ENCODE measurements at places on chromosomes 5 and 9.

GRCh38 chr5:60323596-60323995, 376.4 kb downstream of the DEPDC1B start:
- DNase-seq = no peak

GRCh38 chr9:97570899-97571298, 62.3 kb downstream of the TSTD2 start:
- no peak for DNase-seq

GRCh38 chr5:36252722-36253365, 11.1 kb upstream of the NADK2 start:
- DNase-seq = no peak

DNA sequence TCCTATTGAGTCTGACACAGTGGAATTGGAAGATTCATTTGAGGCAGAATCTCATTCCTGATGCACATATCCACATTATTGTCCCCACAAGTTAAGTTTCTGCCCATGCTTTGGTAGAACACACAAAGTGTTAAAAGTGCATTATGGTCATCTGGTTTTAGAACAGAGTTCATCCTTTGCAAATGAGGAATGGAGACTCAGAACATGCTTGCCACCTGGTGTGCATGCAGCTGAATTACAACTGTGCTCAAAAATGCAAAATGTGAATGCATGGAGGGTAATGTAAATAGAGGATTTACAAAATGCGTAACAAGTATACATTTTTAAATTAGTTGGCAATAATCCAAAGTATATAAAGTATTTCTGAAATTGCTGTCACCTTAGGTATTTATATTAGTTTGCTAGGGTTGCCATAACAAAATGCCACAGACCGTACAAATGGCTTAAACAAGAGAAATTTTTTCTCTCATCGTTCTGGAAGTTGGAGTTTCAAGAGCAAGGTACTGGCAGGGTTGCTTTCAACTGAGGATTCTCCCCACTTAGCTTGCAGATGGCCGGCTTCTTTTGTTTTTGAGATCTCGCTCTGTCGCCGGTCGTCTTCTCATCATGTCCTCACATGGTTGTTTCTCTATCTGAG, 671.1 kb downstream of the TAF11L14 start:
- no peak for DNase-seq

DNA sequence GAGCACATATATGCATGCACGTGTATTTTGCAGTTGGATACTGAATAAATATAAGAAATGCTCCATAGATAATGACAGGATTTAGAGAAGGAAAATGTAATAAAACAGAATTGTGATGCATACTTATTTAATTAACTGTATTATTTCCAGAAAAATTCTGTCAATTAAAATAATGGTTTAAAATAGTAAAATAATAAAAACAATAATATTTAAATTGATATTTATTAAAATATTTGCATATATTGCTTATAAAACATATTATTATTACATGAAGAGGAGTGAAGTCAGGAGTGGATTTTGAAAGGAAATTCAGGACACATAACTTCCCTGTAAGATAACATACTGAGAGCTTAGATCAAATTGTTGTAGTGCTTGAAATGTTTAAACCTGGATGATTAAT, 21.4 kb upstream of the EDIL3 start:
- no peak for DNase-seq

DNA sequence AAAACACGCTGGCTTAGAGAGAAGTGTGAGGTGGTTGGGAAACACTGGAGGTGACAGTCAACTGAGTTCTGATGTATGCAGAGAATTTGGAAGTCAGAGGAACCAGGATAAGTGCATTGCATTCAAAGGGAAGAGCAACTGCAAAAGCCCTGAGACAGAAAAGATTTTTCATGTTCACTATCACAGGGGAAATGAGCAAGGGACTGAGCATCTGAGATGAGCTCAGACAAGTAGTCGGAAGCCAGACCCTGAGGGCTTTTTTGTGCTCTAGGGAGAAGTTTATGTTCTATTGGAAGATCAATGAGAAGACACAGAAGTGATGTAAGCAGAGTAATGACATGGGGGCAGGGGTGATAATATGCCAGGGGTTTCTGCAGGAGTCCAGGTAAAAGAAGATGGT, 97.5 kb downstream of the HTR4 start:
- no peak for DNase-seq

- no peak for DNase-seq
Observed at GRCh38 chr9:88218726-88219125, 80.5 kb upstream of the SPATA31C2 start.

DNA sequence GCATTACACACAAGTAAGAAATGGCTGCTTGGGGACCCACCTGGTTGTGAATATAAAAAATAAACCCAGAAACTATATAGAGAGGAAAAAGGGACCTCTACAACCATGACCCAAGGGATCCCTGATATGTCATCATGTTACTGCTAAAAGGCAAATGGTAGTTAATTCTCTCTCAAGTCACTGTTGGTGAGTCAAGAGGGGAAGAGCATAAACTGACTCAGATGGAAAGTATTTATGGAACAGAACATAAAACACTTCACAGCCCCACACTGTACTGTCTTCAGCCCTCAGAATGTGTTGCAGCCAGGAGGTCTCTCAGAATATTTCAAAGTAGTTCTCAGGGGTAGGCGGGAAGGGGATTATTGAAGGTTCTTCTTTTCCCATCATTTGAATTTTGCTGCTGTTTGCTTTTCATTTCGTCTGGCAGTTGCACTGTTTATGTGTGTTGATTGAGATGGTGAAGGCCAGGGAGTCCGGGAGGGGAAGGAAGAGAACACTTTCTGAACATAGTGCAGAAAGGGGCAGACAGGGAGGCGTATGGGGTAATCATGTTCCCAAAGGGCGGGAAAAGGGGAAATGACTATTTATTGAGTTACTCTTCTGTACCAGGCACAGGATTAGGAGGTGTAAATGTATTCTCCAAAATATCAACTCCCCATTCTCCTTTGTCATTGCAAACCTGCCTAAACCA, 85.5 kb downstream of the TEK start:
- DNase-seq = no peak

DNA sequence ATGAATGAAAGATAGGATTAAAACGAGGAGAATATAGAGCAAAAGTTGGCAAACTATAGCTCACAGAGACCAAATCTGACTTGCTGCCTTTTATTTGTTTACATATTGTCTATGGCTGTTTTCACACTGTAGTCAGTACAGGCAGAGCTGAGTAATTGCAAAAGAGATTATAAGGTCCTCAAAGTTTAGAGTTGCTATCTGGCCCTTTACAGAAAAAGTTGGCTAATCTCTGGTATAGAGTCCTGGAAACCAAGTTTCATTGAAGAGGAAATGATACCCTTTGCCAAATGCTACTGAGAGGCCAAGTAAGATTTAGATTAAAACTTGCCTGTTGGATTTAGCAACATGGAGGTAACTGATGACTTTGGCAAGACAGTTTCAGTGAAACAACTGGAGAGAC, 36.0 kb downstream of the LYRM7 start:
- no peak for DNase-seq

All from CD4-positive, alpha-beta memory T cell (primary cell).